ENCODE measurements at places on chromosomes 1 and 21.

DNA sequence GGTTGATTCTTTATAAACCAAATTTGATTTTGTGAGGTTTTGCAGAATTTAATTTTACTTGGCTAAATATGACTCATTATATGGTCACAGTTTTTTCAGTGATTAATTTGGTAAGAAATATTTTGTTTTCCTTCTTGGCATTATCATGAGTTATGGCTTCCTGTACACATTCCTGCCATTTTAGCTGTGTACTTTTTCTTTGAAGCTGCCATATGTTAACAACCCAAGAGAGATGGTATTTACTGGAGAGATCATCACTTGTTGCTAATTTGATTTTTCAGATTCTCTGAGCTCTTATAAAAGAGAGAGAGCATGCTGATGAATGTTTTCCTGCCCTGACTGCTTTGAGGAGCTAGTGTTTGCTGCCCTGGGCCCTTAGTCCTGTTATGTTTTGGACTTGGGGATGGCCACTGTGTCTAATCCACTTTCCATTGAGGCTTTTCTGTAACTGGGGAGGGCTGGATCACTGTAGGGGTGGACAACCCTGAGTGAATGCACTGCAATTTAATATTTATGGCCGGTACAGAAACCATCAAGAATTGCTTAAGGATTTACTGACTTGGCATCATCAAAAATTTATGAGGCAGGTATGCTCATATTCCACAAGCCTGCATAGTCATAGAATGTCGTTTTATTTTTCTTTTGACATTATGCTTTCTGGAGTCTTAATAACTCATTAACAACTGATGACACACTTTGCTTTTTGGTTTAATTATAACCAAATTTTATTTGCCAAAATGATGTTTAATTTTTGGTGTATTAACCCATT lies 200.9 kb downstream of the DISC1 start:
- DNase-seq, result peak; percentile 17

GRCh38 chr21:28856588-28857250 lies 136.0 kb downstream of the LTN1 start:
- peak; percentile 16 for DNase-seq

GRCh38 chr1:67753776-67754525 lies 69.0 kb downstream of the GADD45A start:
- no peak for DNase-seq

DNA sequence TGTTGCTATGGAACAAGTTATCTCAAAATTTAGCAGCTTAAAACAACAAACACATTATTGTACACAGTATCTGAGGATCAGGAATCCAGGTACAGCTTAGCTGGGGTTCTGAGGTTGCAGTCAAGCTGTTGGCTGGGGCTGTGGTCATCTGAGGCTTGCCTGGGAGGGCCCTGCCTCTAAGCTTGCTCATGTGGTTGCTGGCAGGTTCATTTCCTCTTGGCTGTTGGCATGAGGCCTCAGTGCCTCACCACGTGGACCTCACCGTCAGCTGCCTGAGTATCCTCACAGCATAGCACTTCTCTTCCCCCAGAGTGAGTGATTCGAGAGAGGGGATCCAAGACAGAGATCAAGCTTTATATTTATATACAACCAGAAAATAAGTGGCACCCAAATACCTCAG lies 18.6 kb downstream of the NTPCR start:
- DNase-seq, result no peak

DNA sequence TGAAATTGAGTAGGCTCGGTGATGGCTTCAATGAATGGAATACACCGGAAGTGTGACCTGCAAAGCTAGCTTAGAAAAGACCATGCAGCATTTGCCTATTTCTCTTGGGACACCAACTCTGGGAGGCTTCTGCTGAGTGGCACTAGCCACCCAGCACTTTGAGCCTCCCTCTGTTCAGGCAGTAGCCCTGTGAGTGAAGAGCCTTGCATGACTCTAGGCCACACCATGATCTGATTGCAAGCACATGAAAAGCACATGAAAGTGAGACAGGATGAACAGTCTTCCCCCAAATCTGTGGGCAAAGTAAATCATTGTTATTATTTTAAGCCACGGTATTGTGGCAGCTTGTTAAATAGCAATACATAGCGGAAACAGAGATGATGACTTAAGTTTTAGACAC lies 2.8 kb downstream of the CD48 start:
- no peak for DNase-seq

DNA sequence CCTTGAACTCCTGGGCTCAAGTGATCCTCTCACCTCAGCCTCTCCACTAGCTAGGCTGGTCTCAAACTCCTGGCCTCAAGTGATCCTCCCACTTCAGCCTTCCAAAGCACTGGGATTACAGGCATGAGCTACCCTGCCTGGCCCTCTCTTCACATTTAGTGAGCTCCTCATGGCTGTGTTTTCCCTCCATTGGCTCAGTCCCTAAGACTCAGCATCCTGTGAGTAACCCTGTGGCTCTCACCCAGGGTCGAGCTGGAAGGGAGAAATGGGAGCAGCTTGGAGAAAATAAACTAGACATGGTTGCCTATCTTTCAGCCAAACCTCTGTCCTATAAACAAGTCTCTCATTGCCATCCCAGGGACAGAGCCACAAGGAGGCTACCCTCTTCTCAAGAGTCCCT lies 17.5 kb downstream of the NCF2 start:
- no peak for DNase-seq

GRCh38 chr1:208273386-208274017 lies 29.3 kb upstream of the PLXNA2 start:
- DNase-seq, result no peak

DNA sequence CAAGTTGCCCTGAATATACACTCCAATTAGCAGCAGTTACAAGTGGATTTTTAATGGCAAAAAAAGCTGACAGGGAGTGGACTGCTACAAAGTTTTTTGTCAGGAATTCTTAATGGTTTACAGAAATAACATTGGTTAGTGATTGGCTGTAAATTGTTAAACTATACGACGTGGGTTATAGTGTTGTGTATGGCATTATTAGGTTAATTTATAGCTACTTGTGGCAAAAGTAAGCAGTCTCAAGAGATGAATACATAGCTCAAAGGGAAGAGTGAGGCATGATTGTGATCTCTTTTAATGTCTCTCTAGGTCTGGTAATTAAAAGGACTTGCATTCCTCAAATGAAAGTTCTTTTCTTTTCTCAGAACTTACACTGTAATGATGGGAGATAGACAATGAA lies 75.8 kb upstream of the CD1D start:
- DNase-seq, result no peak

GRCh38 chr1:227895828-227896685 lies 51.7 kb downstream of the WNT9A start:
- no peak for DNase-seq

DNA sequence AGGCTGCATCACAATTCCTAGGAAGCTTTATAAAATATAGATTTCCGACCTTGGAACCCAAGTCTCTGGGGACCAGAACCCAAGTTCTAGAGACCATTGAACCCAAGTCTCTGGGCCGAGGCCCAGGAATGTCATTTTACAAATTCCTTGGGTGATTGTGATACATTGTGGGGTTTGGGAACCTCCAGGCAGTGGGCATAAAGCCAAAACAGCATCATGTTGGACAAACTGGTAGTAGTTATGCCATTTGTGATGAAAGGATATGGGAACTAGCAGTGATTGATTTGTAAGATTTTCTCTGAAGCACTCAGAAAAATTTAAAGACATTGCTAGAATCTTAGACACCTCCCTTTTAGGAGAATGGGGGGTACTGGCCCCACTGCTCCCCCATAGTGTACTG lies 160.2 kb downstream of the HIVEP3 start:
- no peak for DNase-seq

- peak; percentile 6 for DNase-seq
Measured at GRCh38 chr1:107787299-107787698, 177.7 kb downstream of the VAV3 start.

GRCh38 chr21:43278359-43278758 lies 109.6 kb downstream of the CRYAA start:
- no peak for DNase-seq

- DNase-seq, result no peak
Measured at GRCh38 chr1:170273291-170274130, 127.8 kb downstream of the NTMT2 start.

DNA sequence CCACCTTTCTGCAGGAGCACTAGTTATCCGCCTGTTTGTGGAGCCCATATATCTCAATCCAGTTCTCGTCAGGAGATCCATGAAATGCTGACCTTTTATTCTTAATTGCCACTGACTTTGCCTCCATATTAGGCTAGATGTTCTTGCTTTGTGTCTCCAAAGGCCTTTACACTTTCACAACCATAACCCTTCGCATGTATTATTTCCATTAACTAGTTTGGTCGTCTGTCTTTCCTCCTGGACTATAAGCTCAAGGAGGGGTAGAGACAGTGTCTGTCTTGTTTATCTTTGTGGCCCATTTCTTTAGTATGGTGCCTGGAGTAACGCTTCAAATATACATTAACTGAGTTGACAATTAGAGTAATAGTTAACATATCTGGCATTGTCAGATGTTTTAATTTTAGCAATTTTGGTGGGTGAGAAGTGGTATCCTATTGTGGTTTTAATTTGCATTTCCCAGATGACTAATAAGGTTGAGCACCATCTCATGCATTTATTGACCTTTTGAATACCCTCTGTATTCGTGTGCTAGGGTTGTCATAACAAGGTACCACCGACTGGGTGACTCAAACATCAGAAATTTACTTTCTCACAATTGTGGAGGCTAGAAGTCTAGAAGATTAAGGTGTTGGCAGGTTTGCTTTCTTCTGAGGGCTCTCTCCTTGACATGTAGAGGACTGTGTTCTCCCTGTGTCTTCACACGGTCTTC lies 21.7 kb upstream of the IL12RB2 start:
- no peak for DNase-seq

DNA sequence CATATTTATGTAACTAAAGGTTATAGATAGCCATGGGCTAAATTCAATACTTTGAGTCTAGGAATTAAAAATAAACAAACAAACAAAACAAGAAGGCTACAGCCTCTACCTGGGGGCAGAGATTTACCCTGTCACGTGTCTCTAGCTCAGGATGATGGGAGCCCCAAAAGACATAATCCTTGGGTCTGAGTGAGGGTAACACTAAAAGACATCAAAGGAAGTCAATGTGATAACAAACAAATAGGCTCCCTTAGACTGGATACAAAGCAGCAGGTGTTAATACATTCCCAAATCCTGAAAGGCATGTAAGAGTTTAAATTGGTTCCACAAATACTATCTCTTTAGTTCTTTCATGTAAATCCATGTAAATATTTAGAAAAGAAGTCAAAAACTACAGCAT lies 10.7 kb downstream of the MYSM1 start:
- DNase-seq, result no peak

GRCh38 chr1:201673915-201674314 lies 135.0 kb downstream of the NAV1 start:
- no peak for DNase-seq

- no peak for DNase-seq
Measured at GRCh38 chr1:232621050-232621449, 8.9 kb downstream of the SIPA1L2 start.

DNA sequence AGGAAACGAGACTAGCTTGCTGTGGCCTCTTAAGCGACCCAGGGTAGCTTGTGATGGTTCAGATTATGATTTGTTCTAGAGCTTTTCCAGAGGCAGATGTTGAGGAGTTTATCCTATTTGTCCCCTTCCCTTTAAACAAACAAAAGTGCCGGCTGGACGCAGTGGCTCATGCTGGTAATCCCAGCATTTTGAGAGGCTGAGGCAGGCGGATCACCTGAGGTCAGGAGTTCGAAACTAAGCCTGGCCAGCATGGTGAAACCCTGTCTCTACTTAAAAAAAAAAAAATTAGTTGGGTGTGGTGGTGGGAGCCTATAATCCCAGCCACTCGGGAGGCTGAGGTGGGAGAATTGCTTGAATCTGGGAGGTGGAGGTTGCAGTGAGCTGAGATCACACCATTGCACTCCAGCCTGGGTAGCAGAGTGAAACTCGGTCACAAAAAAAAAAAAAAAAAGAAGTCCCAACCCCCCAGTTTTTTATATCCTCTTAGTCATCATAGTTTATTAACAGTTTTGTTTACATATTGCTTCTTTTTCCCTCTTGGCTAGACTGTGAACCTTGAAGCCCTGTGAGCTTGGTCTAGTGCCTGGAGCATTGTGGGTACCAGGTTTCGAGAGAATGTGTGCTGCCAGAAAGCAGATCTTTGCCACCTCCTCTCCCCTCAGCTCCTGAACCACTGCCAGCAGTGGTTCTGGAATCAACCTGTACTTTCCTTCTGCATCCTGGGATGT lies 29.8 kb downstream of the MAPKAPK2 start:
- DNase-seq, result no peak

DNA sequence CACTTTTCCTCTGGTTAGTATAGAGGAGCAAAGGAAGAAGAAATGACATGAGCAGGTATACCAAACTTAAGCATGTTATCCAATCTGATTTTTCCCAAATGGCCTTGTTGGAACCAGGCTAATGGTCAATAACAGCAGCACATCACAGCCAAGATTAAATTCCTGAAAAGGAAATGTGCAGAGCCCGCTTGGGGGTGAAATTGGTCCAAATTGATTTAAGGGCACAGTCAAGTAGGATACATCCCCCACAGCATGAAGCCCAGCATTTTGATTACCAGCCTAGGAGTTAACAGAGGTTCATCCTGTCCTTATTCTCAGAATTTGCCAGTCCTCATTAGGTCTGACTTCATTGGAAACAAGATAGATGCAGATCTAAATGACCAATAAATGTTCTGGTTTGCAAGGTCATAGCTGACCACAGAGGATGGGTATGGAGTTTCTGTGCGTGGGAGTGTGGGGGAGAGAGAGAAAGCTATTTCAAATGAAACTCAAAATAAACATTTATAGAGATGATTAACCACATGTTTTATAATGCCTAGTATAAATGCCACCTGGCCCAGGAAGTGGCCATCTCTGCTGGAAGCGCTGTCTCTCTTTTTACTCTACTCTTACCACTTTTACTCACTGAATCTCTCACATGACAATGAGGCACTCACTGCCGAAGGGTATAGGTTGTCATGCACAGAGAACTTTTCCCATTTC lies 38.7 kb downstream of the RGS5 start:
- DNase-seq, result no peak

DNA sequence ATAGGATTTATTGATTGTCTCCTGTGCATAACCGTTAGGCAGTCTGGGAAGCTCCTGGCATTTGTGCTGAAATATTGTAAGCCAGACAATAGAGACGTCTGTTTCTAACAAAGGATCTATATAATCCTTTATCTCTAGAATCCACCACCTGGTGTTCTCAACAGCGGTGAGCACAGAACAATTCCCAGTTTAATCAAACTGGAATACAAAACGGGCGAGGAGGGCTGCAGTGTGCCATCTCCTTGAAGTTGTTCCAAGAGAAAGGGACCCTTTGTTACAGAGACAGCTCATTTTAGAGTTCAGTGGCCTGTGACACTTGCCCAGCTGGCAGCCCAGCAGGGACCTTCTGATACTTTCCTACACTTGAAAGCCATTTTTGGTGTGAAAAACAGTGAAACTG lies 162.8 kb upstream of the IVNS1ABP start:
- DNase-seq, result no peak

- no peak for DNase-seq
Measured at GRCh38 chr21:44574457-44575306, 1.2 kb downstream of the KRTAP10-4 start.

DNA sequence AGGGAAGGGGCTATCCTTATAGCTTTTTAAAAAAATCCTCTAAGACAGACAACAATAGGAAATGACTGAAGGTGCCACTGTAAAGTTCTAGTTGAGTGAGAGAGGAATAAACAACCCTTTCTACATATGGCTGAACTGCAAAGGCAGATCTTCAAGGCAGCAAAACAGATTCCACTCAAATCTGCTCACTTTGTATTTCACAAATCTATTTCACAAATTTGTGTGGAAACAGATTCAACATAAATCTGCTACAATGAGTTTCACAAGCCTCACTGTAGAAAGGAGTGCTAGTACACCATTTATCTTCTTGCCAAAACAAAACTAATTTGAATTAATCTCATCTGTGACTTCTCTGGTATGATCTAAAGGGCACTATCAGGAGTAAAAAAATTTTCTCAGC lies 451.3 kb downstream of the PLA2G4A start:
- DNase-seq, result no peak

GRCh38 chr1:31095298-31095981 lies 29.9 kb upstream of the PUM1 start:
- DNase-seq, result no peak

All from ACHN (cell line).